ENCODE measurements at places on chromosomes 1 and 21.

GRCh38 chr1:79785561-79785960 is 779.0 kb upstream of the ADGRL4 start:
- H3K27me3 ChIP-seq = no peaks in the 10 kb centered on the region
- H3K4me3 ChIP-seq = no peak overlapping the region
- DNase-seq = no peak
- H3K36me3 ChIP-seq = no peaks in the 10 kb centered on the region
- no peak overlapping the region for H3K27ac ChIP-seq
- H3K4me1 ChIP-seq = no peaks in the 10 kb centered on the region

GRCh38 chr1:117136749-117137148 is 15.2 kb upstream of the TRIM45 start:
- no peak overlapping the region for H3K27ac ChIP-seq
- H3K36me3 ChIP-seq = no peaks in the 10 kb centered on the region
- H3K4me1 ChIP-seq = no peaks in the 10 kb centered on the region
- H3K27me3 ChIP-seq = no peaks in the 10 kb centered on the region
- no peak for DNase-seq
- H3K4me3 ChIP-seq = no peak overlapping the region

- H3K27ac ChIP-seq = no peak overlapping the region
- no peak overlapping the region for H3K4me3 ChIP-seq
- peak; percentile 80 for DNase-seq
- H3K4me1 ChIP-seq = no peaks in the 10 kb centered on the region
These were observed 132.9 kb upstream of the WNT4 start for GRCh38 chr1:22275626-22276395.

- no peaks in the 10 kb centered on the region for H3K27me3 ChIP-seq
- H3K27ac ChIP-seq = no peak overlapping the region
- no peaks in the 10 kb centered on the region for H3K36me3 ChIP-seq
- H3K4me1 ChIP-seq = peaks cover 24% of the 10 kb centered on the region
These were observed 139.5 kb downstream of the RGS7 start for GRCh38 chr1:241217516-241217915.

- H3K4me3 ChIP-seq = no peak overlapping the region
- no peak overlapping the region for H3K27ac ChIP-seq
- peaks cover 13% of the 10 kb centered on the region for H3K4me1 ChIP-seq
- peaks cover 8% of the 10 kb centered on the region for H3K36me3 ChIP-seq
- no peaks in the 10 kb centered on the region for H3K27me3 ChIP-seq
- no peak for DNase-seq
These were observed 7.0 kb downstream of the NFIA start for GRCh38 chr1:61089338-61089737.

Data from stomach (tissue), 19 donors.